Stimulated activated CD4-positive, alpha-beta T cell treated with anti-CD3 and anti-CD28 coated beads, Interleukin-4, amount 100 ng/mL, for 48 hours (primary cell): ENCODE measurements at places on chromosomes 5 and 9.

- DNase-seq = no peak
Observed at GRCh38 chr5:170571281-170571731, 67.5 kb downstream of the KCNIP1 start.

DNA sequence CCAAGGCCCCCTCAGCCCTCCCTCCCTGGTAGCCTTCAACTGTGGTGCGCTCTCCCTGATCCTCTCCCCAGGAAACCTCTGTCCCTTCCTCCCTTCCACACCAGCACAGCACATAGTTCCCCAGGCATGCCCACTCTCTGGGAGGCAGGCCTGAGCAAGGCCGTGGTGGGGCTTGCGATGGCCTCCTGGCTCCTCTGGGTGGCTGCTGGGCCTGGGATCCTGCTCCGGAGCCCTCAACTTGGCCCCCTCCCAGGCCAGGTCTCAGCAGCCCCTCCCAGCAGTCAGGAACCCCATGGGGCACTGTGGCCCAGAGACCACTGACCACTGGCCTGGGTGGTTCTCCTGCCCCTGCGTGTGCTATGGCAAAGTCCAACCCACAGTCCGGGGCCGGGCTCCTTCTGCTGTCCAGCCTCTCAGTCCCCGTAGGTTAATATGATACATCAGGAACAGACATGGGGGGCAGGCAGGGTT, 125.8 kb downstream of the ZNF354C start:
- DNase-seq = no peak

DNA sequence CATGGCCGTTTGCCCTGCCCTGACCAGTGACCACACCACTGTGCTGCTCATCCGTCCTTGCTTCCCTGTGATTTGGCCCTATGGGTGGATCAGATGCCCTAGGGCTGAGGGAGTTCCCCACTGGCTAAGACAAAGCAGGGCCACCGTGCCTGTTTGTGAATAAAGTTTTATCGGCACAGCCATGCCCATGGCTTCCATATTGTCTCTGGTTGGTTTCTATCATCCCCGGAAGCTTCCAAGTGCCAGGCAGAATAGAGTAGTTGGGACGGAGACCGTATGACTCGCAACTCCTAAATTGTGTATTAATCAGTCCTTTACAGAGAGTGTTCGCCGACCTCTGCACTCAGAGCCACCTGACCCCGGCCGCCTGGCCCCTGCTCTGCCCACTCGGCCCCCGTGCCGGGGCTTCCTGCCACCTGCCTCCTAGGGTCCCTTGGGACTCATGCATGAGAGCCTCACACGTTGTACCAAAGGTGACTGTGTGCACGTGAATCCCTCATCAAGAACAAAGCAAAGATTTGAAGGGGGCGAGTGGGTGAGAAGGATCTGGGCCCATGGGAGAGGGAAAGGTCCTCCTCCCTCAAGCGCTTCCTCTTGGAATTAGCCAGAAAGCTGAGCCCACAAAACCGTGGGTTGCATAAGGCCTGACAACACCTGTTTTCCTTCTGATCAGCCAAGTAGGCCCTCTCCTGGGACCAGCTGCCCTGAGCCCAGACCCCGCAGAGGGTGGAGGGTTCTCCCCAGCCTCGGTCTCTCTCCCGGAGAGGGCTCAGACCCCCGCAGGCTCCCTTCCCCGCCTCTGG, 11.7 kb upstream of the FCN2 start:
- DNase-seq = no peak

DNA sequence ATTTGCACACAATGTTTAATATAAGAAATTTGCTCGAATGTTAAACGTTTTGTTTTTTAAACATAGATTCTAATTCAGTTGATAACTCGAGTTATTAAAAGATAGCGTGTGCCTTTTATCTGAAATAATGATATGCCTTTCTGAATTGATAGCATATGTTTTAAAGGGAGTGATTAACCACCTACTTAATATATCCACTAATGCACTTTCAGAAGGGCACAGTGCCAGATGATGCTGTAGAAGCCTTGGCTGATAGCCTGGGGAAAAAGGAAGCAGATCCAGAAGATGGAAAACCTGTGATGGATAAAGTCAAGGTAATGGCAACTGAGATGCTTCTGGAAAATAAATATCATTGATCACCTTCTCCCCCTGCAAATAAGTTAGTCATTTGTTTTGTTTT, 53.9 kb downstream of the ERAP1 start:
- no peak for DNase-seq

GRCh38 chr9:70262366-70262765, 3.6 kb downstream of the SMC5 start:
- DNase-seq = no peak
